ENCODE measurements at places on chromosomes 1 and 21. TPM values are rescaled to one million over a fixed set of nuclear protein-coding genes. Genes with fewer than 3 reads are reported as not detected.

- no peak for DNase-seq
Measured at GRCh38 chr1:44783697-44784093, 4.3 kb downstream of the BEST4 start.

GRCh38 chr1:150688763-150689162, 8.2 kb downstream of the GOLPH3L start:
- no peak for DNase-seq

GRCh38 chr1:5701642-5702041, 290.6 kb downstream of the NPHP4 start:
- DNase-seq = no peak

The LRRC52 gene
- total RNA-seq = 0.66 TPM

The OR2T35 gene
- not detected for total RNA-seq

DNA sequence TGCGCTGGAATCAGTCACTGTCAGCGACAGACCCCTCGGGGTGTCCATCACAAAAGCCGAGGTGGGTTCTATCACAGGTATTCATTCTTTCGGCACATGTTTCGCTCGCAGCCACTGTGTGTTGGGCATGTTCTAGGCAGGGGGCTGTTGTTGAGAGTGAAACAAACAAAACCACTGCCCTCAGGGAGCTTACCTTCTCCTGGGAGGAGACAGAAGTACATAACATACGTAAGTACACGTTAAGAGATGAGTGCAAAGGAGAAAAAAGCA, 6.6 kb downstream of the ATF3 start:
- no peak for DNase-seq

- DNase-seq = no peak
Measured at GRCh38 chr1:162765788-162766187, 24.7 kb upstream of the HSD17B7 start.

DNA sequence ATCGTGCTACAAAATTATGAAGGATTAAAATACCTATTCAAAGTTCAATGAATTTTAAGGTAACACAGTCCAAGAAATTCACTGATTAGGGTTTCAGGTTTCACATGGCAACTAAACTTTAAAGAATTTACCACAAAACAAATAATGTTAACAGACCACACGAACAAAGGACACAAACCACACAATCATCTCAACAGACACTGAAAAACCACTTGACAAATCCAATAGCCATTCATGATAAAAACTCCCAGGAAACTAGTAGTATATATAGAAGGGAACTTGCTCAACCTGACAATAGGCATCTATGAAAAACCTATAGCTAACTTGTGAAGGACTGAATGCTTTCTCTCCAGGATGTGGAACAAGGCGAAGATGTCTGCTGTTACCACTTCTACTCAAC, 21.1 kb upstream of the SH2D5 start:
- no peak for DNase-seq

DNA sequence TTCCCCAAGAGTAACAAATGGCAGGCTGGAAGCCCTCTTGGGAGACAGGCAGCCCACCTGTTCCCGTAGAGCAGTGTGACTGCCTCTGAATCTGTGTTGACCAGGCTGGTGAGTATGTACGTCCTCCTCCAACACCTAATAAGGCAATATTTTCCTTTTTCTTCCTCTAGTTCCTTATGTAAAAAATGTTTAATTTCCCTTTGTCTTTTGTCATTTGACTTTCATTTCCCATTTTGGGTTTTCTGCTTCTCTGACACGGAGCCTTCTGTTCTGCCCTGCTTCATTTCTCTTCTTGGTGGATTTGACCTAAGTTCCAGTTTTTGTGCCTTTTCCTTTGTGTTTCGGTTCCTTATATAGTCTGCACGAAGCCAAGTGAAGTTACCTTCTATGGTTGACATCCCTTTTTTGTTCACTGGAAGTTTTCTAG, 65.8 kb upstream of the ATF3 start:
- no peak for DNase-seq

GRCh38 chr1:239243006-239243405, 143.4 kb upstream of the CHRM3 start:
- no peak for DNase-seq

- no peak for DNase-seq
Measured at GRCh38 chr1:2589431-2590232, 3.1 kb downstream of the PRXL2B start.

GRCh38 chr1:246947255-246947654, 15.5 kb upstream of the AHCTF1 start:
- DNase-seq = peak; percentile 60

- DNase-seq = no peak
Measured at GRCh38 chr1:66778266-66778665, 22.8 kb downstream of the INSL5 start.

The KCNE2 gene
- not detected for total RNA-seq
